HuH-7.5 (cell line): ENCODE measurements at places on chromosomes 16 and 17.

DNA sequence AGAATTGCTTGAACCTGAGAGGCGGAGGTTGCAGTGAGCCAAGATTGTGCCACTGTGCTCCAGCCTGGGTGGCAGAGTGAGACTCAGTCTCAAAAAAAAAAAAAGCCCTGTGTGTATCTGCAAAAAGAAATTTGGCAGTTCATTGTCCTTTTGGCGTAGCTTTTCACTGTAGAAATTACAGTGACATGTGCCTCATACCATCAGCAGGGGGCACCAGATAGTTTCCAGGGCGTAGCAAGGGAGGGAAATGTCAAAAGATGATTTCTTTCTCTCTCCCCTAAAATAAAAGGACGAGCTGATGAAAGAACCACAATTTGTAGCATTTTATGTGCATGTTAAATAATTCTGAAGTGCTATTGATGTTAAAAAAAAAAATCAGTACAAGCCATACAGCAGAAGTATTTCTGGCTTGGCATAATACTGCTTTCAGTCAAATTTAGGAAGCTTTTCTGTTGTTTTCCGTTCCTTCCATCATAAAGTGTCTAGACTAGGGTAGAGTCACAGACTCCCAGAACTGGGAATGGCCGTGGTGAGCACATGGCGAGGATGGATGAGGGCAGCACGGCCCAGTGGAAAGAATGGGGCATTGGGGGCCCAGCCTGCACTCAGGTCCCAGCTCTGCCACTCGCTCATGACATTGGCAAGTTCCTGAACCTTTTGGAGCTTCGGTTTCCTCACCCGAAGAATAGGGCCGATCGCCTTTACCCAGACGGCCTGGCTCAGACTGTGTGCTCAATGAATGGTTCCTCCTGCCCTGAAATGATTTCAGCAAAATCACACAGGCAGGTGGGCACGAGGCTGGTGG is 59.8 kb upstream of the RPH3AL start:
- DNase-seq: peak; percentile 28

DNA sequence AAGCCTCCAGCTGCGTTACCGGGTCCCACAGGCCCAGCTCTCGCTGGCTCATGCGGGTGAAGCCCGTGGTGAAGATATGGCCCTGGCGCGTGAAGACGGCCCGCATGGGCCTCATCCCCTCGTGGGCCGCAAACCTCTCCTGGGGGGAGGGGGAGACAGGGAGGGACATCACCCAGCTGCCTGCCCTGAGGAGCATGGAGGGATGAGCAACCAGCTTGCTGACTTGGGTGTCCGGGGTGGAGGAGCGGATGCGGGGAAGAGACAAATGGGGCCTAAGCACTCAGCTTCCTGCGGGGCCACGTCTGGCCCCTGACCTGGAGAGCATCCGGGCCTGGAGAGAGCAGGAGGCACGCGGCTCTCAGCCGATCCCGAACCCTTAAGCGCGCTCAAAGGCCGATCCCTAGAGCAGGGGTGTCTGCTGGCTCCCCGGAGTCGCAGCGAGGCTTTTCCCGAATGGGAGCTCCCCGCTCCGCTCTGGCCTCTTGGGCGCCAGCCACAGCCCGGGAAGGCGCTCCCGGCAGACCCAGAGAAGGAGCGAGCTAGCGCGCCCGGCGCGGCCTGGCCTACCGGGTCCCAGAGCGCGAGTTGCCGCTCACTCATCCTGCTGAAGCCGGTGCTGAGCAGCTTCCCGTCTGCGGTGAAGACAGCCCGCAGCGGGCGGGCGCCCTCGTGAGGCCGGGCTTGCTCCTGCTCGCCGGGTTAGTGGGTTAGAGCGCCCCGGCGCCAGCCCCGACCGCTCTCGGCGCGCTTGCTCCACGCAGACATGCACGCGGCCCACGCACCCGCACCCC is 5.0 kb downstream of the CORO6 start:
- DNase-seq: peak; percentile 90

DNA sequence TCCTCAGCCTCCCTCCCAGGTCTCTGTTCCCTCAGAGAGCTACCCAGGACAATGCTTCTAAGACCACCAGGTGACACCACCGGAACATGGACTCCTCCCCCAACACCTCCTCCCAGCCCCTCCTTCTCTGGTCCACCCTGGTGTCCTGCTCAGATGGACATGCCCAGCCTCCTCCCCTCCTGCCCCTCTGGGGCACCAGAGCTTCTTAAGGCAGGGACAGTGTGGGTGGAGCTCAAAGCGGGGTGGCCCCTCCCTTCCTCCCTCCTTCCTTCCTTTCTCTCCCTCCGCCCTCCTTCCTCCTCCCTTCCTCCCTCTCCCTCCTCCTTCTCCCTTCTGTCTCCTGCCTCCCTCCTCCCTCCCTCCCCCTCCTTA is 22.7 kb downstream of the TRPV3 start:
- no peak for DNase-seq

DNA sequence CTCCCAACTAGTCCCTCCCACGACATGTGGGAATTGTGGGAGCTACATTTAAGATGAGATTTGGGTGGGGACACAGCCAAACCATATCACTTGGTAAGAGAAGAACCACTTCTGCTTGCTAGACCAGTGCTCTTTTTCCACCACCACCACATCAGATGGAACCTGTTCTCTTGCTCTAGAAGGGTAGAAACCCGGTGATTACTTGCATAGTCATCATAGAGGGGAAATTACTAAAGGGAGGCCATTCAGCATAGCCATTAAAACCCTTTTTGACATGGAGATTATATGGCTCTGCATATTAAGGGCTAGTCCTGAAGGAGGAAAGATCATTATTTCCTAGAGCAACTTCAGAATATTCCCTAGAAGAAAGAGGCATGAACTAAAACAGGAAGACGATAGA is 1188.0 kb downstream of the CDH11 start:
- no peak for DNase-seq

DNA sequence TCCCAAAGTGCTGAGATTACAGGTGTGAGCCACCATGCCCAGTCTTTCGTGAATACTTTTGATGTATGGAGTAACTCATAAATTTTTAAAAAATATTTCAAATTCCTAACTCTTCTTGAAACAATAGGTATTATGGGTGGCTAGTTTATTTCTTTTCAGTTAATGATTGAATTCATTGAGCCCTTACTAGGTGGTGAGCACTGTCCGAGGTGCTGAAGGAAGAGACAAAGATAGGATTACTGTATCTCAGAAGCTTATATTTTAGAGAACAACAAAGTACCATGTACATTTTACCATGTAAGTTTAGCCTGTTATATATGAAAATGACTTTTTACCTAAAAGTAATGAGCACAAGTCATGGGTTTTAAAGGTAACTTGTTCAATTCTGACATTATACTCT is 418.3 kb downstream of the NPIPA7 start:
- DNase-seq: no peak

DNA sequence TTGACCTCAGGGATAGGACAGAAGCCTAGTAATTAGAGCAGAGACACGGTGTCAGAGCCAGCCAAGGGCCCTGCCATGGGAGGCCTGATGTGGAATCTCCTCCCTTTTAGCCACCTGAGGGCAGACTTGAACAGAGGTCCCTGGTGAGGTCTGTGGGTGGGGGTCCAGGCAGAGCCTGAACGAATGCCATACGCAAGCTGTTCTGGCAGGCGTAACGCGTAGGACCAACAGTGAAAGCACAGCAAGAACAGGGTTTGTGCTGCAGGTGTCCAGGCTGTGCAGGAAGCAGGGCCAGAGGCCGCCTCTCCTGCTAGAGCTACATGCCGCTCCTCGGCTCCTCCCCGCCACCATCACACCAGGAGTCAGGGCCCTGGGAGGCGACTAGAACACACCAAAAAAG is 81.9 kb upstream of the TBX2 start:
- DNase-seq: no peak

DNA sequence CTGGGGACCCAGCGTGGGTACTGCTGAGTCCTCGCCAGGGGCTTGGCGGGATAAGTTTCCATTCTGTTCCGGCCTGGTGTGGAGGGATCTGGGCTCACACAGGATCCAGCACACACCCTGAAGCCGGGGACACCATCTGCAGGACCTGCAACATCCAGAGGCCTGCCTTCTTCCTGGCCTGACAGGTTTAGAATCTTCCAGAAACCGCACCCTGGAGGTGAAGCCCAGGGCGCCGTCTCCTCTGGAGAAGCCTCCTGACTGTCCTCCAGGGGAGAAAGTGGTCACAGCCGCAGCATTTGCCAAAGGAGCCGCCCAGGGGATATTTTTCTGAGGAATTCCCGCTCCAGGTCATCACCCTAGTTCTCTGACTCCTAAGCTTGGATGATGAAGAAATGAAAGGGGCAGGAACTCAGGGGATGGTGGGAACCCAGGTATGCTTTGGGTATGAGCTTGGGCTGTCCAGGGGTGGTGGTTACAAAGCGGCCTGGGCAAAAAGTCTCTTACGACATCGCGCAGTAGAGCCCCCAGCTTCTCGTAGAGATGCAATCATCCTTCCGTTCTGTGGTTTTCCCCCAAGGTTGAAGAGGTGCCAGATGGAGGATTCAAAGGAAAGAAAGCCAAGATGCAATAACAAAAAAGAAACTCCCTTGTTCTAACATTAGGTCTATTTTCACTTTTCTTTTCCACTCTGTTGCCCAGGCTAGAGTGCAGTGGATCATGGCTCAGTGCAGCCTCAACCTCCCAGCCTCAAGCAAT is 9.1 kb upstream of the CRISPLD2 start:
- no peak for DNase-seq

GRCh38 chr17:47862621-47863440 is 11.9 kb upstream of the SP6 start:
- no peak for DNase-seq

GRCh38 chr16:72963533-72964315 is 84.2 kb downstream of the ZFHX3 start:
- no peak for DNase-seq

DNA sequence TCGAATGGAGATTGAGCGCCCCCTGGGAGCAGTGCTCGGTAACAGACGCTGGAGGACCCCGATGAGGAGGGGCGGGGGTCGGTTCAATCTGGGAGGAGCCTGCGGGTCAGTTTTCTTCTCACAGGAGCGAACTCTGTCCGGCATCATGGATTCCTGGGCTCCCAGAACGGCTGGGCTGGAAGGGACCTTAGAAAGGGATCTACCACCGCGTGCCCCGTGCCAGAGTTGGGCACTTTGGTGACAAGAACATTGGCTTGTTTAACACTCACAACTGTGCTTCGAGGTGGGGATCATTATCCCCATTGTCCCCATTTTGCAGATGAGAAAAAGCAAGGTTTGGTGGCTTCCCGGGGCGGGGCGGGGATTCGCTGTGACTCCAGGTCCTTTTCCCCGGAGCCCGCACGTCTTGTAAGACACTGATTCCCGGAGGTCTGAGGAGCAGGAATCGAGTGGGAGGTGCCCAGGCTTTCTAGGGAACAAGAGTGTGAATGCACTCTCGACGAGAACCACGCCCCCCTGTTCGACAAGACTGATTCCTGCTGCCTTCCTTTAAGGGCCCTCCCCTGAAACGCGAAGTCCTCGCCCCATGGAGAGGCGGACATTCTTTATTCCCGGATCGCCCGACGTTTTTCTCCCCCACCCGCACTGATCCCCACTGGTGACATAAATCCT is 1.5 kb upstream of the FBXL19 start:
- peak; percentile 72 for DNase-seq

- no peak for DNase-seq
Measured at GRCh38 chr17:46197530-46197929, 4.3 kb upstream of the KANSL1 start.

GRCh38 chr17:19372866-19373504 is 5.3 kb upstream of the MAPK7 start:
- DNase-seq: no peak

- DNase-seq: peak; percentile 20
Measured at GRCh38 chr17:67157732-67158639, 87.0 kb downstream of the HELZ start.

- DNase-seq: no peak
Measured at GRCh38 chr17:8728251-8728938, 16.2 kb downstream of the CCDC42 start.

- DNase-seq: no peak
Measured at GRCh38 chr16:21563676-21564075, 35.7 kb upstream of the METTL9 start.
